ENCODE measurements at places on chromosomes 1 and 21.

- no peak for DNase-seq
Measured at GRCh38 chr1:65791396-65791795, 1.3 kb upstream of the PDE4B start.

DNA sequence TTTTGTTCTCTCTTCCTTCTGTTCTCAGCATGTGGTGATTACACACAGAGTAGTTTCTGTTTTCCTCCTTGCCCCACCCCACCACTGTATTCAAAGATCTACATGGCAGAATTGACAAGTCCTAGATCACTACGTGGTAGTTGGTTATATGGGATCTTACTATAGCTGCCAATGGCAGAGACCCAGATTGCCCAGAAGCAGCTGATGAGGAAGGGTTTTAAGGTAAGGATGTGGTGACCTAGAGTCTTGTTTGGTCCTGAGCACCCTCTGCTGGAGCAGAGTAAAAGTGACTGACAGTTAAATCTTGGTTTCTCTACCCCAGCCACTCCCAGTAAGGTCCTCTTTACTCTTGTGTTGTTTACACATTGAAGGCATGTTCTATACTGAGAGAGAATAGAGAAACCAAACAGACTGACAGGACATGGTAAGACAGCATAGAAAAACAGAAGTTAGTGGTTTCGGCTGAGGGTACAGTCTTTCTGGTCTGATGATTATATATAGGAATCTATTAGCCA lies 22.8 kb upstream of the STRIP1 start:
- no peak for DNase-seq

DNA sequence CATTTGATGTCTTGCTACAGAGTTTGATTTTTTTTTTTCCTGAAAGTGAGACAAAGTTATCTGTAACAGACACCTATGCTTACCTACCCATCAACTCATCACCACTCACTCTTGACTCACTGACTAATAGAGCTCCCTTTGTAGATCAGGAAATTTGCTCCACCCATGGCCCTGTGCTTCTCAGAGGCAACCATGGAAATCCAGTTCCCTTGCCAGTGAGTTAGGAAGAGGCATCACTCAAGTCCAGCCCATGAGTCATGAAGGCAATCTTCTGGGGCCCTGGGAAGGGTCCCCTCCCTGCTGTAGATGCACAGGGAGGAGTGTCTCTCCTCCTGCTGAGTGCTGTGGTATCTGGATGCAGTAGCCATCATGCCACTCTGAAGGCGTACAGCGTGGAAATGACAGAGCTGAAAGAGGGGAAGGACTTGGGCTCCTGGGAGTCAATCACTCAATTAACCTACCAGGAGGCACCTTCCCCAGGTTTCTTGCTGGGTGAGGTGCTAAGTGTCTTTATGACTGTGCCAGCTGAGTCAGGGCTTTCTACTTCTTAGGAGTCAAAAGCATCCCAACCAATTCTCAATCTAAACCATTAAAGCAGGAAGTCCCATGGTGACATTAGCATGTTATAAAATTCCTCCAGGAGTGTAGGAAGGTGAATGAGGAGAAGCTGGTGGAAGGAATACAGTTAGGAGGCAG lies 56.1 kb downstream of the DNTTIP2 start:
- no peak for DNase-seq

- DNase-seq = no peak
Measured at GRCh38 chr1:22711591-22712501, 1.2 kb downstream of the EPHB2 start.

DNA sequence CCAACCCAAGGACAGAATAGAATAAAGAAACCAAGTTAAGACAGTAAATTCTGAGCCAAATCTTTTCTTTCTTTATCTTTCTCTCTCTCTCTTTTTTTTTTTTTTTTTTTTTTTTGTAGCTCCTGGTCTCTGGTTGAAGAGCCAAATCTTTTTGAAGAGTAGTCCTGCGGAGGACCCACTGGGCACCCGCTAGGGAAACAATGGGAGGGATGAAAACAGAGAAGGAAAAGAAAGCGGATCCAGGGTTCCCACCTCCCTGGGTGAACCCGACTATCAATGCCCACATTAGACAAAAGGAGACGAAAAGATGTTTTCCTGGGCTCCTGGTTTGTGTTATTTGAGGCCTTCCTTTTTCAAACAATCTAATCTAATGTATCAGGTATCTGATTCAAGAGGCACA lies 49.8 kb upstream of the FBXO28 start:
- DNase-seq = no peak

GRCh38 chr1:167762061-167762746 lies 40.4 kb downstream of the MPZL1 start:
- DNase-seq = no peak

GRCh38 chr1:20670936-20671335 lies 9.8 kb upstream of the DDOST start:
- DNase-seq = no peak

GRCh38 chr1:164704954-164705353 lies 146.0 kb downstream of the PBX1 start:
- no peak for DNase-seq

- DNase-seq = no peak
Measured at GRCh38 chr1:42981255-42981805, 22.7 kb upstream of the SLC2A1 start.

GRCh38 chr1:218815076-218815475 lies 358.6 kb upstream of the LYPLAL1 start:
- no peak for DNase-seq

DNA sequence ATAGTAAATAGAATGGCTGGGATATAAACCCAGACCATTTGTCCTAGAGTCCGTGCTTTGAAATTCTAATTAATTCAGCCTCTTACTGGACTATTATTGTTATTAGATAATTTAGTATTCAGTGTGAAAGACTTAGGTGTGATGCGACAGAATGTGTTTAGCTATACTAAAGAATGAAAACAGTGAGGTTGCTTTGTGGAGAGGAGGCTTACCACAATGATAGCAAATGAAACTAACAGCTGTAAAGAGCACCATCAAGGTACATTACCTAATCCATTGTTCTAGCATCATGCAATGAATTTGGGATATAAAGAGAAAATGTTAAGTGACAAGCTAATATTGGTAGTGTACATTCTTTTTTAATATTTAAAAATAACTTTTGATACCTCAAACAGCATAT lies 911.1 kb downstream of the KCNT2 start:
- no peak for DNase-seq

DNA sequence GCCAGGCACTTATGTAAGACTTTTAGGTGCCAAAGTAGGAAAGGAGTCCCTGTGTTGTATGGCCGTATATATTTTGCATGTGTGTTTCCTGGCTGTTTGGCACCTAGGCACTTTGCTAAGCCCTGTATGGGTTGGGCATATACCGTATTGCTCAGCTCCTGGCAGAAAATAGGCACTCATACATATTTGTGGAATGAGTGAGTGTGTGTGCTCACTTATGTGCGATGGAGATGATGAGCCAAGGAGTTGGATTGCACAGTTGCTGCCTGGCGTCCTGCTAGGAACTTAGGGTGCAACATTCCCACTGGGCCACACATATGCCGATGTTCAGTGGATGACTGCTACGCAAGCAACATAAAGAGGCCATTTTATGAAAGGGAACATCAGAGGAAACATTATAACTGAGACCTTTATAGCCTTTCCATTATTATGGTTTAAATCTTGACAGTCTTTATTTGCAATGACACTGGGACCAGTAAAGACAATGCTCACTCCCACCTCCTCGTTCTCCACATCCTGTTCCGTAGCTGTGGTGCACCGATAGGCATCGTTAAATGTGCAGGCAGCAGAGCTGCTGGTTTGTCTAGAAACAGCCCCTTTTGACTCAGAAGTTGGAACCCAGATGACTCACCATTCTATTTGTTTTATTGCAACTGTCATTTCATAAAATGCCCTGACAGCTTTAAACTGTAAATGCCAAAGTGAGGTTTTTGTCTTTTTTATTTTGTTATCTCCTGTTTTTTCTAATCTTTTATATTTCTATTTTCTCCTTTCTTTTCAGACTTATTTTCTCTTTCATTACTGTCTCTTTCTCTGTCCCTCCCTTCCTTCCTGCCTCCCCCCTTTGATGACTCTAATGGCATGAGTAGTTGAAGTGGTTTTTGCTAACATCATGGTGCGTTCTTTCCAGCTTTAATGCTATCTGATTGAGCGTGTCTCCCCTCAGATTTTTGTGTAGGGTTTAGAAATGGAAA lies 36.1 kb downstream of the PEX14 start:
- no peak for DNase-seq

DNA sequence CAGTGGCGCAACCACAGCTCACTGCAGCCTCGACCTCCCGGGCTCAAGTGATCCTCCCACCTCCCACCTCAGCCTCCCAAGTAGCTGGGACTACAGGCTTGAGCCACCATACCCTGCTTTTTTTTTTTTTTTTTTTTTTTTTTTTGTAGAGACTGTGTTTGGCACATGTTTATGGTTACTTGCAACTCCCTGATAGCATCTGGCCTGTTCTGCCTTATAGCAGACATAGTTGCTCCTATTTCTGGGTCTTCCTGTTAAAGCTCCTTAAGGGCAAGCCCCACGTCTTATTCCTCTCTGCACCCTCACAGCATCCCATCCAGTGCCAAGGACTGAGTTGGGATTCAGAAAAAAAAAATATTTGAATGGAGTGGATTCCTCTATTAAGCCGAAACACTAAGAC lies 17.1 kb upstream of the CNR2 start:
- DNase-seq = no peak

- DNase-seq = no peak
Measured at GRCh38 chr1:58919959-58920321, 136.1 kb upstream of the JUN start.

GRCh38 chr1:1196431-1197187 lies 9.8 kb downstream of the TNFRSF18 start:
- no peak for DNase-seq

DNA sequence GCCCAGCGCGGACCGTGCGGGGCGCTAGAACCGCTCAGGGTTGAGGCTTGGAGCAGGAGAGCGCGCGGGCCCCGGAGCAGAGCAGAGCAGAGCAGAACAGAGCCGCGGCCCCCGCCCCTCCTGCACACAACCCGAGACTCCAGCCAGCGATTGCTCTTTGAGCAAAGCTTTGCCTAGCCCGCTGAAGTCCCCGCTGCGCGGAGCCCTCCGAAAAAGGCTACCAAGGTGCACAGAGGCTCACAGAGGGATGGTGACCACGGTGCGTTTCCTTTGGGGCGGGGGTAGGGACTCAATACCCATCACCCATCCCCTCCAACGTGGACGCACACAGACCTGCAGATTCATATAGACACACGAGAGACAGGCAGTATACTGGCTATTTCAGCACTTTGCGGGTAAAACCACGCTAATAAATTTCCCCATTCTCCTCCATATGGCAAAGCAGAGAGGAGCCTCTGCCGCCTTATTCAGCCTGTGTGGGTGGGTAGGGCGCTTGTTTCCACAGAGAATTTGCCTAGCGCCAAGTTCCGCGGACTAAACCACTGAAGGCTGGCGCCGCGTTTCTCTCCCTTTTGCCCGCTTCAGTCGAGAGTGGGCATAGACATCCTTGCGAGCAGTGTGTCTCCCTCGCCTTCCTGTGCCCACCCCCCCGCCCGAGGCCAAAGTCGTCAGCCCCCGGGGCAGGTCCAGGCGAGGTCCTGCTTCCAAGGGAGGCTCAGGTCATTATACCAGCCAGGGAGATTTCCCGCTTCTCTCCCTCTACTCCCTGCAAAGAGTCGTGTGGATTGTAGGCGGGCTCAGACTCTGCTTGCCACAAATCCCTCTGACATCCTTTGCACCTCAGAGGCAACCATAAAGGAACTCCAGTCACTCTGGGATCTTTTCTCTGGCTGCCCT lies 8.5 kb downstream of the HLX start:
- no peak for DNase-seq

GRCh38 chr1:88726697-88727096 lies 42.6 kb downstream of the PKN2 start:
- no peak for DNase-seq

DNA sequence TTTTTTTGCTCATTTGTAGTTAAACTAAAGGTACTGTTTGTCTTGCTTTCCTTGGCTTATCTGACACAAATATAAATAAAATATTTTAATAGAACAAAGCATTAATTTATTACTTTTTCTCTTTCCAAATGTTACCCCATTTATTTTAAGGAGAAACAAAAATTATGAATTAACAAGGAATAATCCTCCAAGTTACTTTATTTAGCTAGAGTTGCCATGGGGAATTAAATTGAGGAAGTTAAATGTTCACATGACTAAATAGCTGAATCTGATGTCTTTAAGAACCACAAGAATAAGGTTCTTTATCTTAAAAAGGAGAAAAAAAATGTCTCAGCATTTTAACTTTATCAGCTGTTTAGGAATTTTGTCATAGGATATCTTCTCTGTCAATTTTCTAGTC lies 12.3 kb downstream of the ATG4C start:
- DNase-seq = no peak

DNA sequence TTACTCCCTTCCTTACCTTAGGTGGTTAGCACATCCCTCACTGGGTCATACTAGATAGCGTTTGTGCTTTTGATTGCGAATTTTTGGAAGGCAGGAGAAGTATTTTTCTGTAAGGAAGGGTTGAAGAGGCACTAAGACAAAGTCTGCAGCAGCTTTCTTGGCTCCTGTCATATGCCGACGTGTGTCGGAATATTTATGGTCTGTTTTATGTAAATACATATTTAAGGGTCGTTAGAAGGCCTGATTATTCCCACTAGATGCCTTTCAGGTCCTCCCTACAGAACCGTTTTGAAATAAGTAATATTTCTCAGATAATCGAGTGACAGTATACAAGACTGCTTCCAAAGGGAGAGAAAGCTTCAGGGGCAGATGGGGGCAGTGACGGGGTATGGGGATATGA lies 10.0 kb downstream of the RNF220 start:
- no peak for DNase-seq

DNA sequence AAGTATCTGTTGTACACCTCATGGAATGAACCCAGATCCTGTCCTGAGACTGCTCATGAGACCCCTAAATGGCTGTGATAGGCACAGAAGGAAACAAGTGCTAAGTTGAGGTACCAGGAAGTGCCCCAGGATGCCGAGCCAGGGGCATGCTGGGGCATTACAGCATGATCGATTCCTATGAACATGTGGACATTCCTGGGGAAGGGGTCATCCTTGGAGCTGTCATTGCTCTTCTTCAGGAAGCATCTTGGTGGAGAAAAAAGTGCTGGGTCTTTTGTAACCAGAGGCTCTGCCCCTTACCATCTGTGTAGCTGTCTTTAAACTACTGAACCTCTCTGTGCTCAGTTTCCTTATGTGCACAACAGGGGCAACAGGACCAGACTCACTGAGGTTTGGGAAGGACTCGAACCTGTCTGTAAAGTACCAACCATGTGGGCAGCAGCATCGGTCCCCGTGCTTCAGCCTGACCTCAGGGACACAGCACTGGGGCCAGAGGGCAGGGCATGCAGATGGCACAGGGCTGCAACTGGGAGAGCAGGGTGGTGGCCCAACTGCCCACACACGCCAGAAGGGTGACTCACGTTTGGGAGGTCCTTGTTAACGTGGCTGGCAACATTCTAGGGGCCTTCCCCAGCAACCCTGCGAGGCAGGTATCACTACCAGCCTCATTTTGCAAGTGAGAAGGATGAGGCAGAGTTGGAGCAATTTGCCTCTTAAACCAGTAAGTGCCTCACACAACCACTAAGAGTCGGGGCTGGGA lies 142.3 kb upstream of the EDN2 start:
- no peak for DNase-seq

- DNase-seq = no peak
Measured at GRCh38 chr1:181251001-181251712, 162.7 kb downstream of the IER5 start.
